Bronchial smooth muscle cell (primary cell): ENCODE measurements at places on chromosomes 16 and 17. TPM values are rescaled to one million over a fixed set of nuclear protein-coding genes. Genes with fewer than 3 reads are reported as not detected.

The CD7 gene
- total RNA-seq, result 0.43 TPM in 1 of 2 replicates, not detected in the other

The CDRT4 gene
- 1.5 and 1.7 TPM in 2 replicates for total RNA-seq

The CHAD gene
- not detected in 2 replicates for total RNA-seq

The BAIAP3 gene
- 0.32 and 0.34 TPM in 2 replicates for total RNA-seq

The PLK1 gene
- total RNA-seq, result 2.4 and 3.5 TPM in 2 replicates

The KRT33B gene
- not detected in 2 replicates for total RNA-seq

The RAMP2 gene
- total RNA-seq, result 0.17 TPM in 1 of 2 replicates, not detected in the other

The FKBP10 gene
- total RNA-seq, result 276 and 499 TPM in 2 replicates

The MMP25 gene
- total RNA-seq, result under 0.01 TPM in 1 of 2 replicates, not detected in the other

The THRA gene
- 25.5 and 51.2 TPM in 2 replicates for total RNA-seq

The RECQL5 gene
- 20.8 and 23.8 TPM in 2 replicates for total RNA-seq

The DOK4 gene
- 20.9 and 28.2 TPM in 2 replicates for total RNA-seq

The OR4D1 gene
- not detected in 2 replicates for total RNA-seq

The TBC1D3C gene
- total RNA-seq, result 1.5 TPM in 1 of 2 replicates, not detected in the other

The RNF157 gene
- 0.32 and 0.34 TPM in 2 replicates for total RNA-seq

The HAGH gene
- total RNA-seq, result 24.7 and 25.4 TPM in 2 replicates

The KRT24 gene
- not detected in 2 replicates for total RNA-seq

The PRAC2 gene
- total RNA-seq, result not detected in 2 replicates

The ST6GALNAC2 gene
- 1.0 and 1.4 TPM in 2 replicates for total RNA-seq

The KRTAP4-5 gene
- total RNA-seq, result not detected in 2 replicates

The ZNF385C gene
- not detected in 2 replicates for total RNA-seq

The PABPN1L gene
- total RNA-seq, result not detected in 2 replicates

The C16orf89 gene
- total RNA-seq, result 2.5 TPM in 1 of 2 replicates, not detected in the other

The CCDC200 gene
- total RNA-seq, result 0.16 TPM in 1 of 2 replicates, not detected in the other

The KRT12 gene
- not detected in 2 replicates for total RNA-seq

The PPP1R27 gene
- total RNA-seq, result not detected in 2 replicates

The RUNDC3A gene
- total RNA-seq, result 0.17 and 0.32 TPM in 2 replicates

The HOXB1 gene
- not detected in 2 replicates for total RNA-seq

The FMNL1 gene
- 9.9 and 14.5 TPM in 2 replicates for total RNA-seq

The EPOP gene
- 0.09 and 0.47 TPM in 2 replicates for total RNA-seq

The SDR42E2 gene
- under 0.01 TPM in 1 of 2 replicates, not detected in the other for total RNA-seq

The SRRM2 gene
- 41.0 and 43.3 TPM in 2 replicates for total RNA-seq
